NCI-H1694 (cell line): ENCODE measurements at places on chromosomes 11 and 22.
A peak's percentile ranks its signal among the peaks of the same experiment; 100 is the strongest.

- no peak for DNase-seq
Observed at GRCh38 chr11:112661571-112661970, 299.6 kb upstream of the NCAM1 start.

GRCh38 chr11:121762820-121763219 lies 310.1 kb upstream of the SORL1-AS1 start:
- no peak for DNase-seq

GRCh38 chr11:66957971-66958231 lies 282 bp downstream of the PC start:
- DNase-seq: no peak

GRCh38 chr11:130441719-130442118 lies 6.7 kb upstream of the ADAMTS15 start:
- DNase-seq: no peak

- no peak for DNase-seq
Observed at GRCh38 chr11:95884376-95884775, 39.5 kb downstream of the MTMR2 start.

DNA sequence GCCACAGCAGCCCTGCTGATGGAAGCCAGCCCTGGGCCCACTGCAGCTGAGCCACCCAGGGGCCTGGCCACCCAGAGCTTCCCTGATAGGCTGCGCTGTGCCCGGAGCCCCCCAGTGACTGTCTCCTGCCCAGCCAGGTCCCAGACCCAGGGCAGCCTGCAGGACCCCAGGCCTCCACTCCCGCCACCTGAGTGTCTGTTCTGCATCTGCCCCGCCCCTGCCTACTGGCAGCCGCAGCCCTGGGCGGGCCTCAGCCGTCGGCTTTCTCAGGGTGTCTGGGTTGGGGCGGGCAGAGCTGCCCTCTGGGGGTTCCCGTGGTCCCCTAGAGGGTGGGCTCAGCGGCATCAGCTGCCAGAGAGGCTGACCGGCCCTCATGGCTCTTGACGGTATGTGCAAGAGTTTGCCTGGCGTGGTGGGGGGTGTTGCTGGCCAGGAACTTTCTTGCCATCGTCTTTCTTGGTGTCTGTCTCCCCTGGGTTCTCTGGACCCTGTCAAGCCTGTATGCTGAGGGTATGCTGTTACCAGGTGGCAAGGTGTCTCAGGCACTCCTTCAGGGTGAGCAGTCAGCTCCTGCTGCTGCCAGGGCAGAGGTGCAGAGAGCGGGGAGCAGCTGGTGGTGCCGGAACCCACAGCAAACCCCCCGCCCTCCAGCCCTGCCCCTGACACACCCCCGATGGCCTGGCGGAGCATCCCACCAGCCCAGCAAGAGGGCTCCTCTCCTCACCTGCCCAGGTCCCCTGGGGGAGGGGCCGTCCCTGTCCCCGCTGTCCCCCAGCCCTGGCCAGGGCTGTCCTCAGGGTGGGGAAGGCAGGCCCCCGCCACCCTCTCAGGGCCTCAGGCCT lies 12.2 kb upstream of the PIM3 start:
- no peak for DNase-seq

DNA sequence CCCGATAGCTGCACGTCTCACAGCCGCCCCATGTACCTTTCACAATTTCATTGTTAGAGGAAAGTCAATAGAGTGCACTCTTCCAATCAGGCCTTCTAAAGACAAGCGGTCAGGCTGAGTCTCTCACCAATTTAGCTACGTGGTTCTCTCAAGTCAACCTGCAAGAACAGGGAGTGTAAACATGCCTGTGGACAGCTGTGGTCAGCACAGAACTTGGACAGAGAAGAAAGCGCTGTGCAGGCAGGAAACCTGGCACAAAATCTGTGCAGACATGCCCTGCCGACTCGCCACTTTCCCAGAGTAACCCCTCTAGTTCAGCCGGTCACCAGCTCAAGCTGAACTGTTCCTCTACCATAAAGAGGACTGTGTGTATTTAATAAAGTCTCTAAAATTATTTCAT lies 39.5 kb downstream of the CHKA start:
- DNase-seq: no peak

GRCh38 chr11:111982019-111982464 lies 43.2 kb upstream of the DLAT start:
- DNase-seq: peak; percentile 2
